NCI-H226 (cell line): ENCODE measurements at places on chromosomes 4 and X.
A peak's percentile ranks its signal among the peaks of the same experiment; 100 is the strongest.

DNA sequence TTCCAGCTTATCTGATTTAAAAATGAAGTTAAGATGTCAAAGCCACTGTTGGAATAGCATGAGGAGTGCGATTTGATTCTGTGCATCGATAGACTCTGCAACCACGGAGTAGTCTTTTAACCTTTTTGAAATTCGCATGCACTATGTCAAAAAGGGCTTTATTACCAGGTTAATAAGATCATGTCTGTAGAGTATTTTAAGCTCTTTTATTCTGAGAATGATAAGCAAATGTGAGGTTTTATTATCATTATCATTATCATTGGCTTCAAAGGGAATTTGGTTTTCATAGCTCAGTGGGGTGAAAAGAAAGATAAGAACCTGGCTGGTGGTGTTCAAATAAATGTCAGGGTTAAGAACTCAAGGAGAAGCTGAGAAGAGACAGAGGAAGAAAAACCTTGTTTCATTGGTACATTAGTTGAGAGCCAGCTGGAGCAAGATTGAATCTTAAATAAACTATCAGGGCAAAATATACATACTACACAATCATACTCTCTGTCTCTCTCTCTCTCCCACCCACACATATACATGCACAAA is 102.6 kb downstream of the MMRN1 start:
- DNase-seq, result no peak

DNA sequence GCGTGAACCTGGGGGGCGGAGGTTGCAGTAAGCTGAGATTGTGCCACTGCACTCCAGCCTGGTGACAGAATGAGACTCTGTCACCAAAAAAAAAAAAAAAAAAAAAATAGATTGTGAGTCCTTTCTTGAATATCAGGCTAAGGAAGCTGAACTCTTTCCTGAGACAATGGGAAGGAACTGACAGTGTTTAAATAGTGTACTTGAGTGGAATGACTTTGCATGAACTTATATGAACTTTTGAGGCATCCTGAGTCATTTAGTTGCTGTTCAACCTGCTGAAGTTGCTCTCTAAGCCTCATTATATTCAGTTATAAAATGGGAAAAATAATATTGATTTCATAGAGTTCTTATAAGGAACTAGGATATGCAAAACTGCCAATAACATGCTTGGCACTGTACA is 79.3 kb upstream of the LIMCH1 start:
- no peak for DNase-seq

DNA sequence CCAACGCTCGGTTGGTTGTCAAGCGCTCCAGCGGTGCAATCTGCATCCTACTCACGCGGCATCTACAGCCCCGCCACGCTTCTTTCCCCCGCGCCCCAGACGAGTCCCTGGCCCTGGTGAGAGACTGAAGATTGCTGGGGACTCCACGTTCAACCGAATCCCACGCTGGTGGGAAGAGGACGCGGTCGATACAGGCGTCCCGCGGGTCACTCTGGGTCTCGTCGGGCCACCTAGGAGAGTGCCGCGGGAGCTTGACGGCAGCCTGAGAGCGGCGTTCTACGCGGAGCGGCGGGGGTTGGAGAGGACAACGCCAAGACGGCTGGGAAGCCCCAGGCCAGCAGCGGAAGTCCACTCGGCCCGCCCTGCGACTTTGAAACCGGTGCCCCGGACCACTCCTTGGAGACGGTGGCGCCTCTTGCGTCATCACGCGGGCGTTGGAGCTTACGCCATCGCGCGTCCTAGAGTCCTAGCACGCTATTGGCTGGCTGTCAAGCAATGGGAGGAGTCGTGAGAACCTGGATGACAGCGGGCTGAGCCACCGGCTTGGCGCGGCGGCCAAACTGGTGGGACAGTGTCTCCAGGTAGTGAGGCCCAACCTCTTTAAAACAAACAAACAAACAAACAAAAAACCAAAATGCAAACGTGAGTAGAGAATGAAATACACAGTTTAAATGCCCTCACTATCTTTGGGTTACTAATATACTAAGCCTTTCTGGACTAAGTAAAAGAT is at the start of gene SCLT1:
TSS of gene SCLT1 (minus strand) at position 349 of the 730 bp plus-strand sequence. CDS start 436 bp downstream, outside the sequence.
- peak; percentile 87 for DNase-seq

DNA sequence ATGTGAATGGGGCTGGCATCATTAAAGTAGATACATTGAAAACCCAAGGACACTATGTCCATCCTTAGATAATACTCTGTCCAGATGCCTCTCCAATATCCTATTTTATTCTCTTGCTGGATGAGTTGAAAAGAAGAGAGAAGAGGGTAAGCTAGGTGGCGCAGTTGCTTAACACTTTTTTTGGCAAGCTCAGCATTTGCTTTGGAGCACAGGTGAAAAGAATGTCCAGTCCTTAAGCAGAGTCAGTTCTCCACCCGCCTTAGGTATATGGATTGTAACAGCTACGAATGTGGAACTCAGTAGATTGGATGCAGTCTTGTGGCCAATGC is 208.4 kb downstream of the NWD2 start:
- DNase-seq, result peak; percentile 60

- no peak for DNase-seq
Measured at GRCh38 chr4:153064571-153064970, 128.4 kb downstream of the FHDC1 start.

DNA sequence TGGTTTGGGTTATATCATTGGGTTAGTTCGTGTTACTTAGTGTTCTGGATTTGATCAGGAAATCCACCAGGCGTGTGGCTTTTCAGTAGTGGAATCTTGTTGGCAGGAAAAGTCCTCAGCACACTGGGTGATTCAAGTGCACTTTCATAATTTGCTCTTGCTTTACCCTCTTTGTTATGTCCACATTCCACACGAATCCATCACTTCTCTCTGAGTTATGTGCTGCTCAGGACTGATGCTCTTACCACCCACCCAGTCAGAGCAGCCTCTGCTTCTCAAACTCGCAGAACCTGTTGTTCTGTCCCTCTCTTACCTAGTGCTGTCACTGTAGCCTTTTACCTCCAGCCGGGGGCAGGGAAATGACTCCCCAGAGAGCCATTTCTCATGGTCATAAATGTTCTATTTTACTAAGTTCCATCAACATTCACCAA is 37.2 kb upstream of the SCRG1 start:
- DNase-seq, result peak; percentile 22

- no peak for DNase-seq
Measured at GRCh38 chr4:1092026-1092982, 21.1 kb downstream of the RNF212 start.

DNA sequence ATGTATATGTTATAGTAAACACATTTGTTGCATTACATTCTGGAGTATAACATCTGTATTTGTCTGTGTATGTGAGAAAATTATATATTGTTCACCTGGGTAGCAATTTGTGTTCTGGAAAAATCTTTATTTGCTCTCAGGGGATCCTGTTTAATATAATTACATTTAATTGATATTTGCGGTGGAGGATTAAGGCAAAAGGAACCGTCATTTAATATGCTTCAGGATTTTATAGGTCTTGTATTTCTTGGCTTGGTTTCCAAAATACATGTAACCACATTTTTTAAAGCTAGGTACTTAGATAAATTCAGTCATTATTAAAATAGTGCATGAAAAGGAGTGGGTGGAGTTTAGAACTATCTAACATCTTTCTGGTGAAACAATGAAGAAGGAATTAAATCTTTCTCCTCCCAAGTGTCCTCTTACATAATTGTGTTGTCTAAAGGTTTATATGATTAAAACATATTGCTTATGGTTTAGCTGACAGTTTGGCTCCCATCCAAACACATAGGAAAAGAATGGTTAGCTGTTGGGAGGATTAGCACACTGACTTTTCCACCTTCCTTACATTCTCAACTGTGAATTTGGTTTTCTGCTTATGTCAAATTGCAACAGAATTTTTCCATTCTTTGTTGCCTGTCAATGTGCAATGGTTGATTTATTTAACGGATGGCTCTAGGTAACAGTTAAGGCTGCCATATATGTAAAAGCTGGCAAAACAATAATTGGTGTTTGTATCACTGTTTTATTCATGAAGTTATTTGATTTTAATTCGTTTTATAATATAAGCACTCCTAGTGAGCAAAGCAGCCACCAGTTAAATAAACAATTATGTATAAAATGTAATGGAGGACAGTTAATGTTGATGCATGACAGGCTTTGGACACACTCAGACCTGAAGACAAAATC is 250.8 kb upstream of the SFRP2 start:
- DNase-seq, result peak; percentile 16

- no peak for DNase-seq
Measured at GRCh38 chr4:28277931-28278330, 1417.3 kb downstream of the STIM2 start.

DNA sequence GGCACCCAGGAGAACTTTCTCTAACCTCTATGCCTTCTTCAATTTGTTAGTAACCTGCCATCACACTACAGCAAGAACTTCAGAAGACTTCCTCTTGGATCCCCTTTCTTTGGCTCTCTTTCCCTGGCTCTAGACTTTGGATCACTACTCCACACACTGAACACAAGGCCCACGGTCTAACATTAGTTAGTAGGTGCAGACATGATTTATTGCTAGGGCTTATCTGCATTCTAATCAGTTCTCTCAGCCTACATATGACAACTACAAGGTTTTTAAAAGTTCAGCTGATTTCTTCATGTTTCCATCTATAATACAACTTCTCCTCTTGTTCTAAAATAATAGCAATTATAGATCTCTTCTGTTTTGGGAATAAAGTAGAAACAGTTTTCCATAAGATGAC is 209.1 kb upstream of the ANXA10 start:
- no peak for DNase-seq

GRCh38 chrX:78839711-78840110 is 92.2 kb downstream of the LPAR4 start:
- DNase-seq, result no peak

- DNase-seq, result peak; percentile 89
Measured at GRCh38 chr4:142095886-142096605, 459.7 kb downstream of the IL15 start.

DNA sequence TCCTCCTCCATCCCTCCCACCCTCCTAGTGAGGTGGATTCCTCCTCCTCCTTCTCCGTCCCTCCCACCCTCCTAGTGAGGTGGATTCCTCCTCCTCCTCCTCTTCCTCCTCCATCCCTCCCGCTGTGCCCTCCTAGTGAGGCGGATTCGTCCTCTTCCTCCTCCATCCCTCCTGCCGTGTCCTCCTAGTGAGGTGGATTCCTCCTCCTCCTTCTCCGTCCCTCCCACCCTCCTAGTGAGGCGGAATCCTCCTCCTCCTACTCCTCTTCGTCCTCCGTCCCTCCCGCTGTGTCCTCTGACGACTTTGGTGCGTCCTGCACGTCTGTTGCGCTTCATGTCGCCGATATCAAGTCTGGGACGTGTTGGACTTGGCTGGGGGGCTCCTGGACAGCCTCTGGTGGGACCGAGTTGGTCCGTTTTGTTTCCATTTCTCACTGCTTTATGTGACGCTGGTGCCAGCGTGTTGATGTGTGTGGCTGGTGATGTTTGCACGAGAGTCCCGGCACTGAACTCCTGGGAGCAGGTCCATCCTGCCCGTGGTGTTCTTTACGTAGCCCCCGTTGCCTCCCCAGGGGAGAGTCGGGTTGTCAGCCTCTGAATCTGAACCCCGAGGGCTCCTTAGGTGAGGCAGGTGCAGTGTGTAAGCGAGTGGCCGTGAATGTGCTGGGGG is 5.4 kb downstream of the AKAP17A start:
- no peak for DNase-seq

DNA sequence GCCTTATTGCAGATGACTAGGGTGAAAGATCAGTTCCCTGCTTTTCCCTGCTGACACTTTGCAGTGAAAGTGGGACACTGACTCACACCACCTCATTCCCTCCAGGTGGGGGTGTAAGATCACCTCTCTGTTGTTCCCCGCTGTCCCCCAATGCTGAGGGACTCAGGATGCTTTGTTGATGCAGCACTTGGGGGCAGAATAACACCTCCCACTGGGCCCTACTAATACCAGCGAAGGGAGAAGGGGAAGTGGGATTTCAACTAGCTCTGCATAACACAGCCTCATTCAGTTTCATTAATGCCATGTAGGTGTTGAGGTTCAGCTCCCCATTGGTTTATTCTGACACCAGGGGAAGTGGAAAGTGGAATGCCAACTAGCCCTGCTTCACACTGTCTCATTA is 43.6 kb upstream of the IL1RAPL2 start:
- DNase-seq, result no peak

- DNase-seq, result no peak
Measured at GRCh38 chr4:81751531-81752289, 280.0 kb upstream of the RASGEF1B start.

DNA sequence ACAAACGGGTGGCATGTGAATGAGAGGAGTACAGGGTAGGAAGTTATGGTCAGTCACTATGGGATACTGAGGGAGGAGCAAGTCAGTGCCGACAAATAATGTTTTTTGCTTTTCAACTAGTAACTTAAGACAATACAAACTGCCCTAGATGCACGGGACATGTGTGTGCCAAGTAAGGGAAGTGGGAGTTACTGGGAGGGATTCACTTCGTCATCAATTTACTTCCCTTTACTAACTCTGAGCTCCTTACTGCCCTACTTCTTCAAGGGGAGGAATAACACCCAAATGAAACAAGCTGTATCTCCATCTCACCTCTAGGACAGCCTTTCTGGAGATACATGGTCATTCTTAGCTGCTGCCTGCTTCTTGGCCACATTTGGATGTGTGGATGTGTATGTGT is 97.7 kb downstream of the DGKK start:
- no peak for DNase-seq

DNA sequence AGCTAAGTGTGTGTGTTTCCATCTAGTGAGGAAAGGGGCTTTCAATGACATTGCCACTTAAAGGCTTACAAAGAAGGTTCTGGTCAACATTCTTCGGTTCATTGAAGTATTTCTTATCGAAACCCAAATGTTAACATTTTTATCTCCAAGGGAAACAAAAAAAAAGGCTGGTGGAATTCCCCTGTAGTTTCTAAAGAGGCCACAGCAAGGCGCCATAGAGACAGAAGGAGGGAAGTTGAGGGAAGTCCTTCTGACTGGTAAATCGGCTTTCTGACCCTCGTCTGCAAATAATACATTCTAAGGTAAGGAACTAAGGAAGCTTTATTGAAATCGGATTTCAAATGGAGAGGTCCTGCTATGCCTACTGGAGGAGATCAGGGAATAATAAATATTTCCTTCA is 1.7 kb upstream of the ZFP42 start:
- no peak for DNase-seq

DNA sequence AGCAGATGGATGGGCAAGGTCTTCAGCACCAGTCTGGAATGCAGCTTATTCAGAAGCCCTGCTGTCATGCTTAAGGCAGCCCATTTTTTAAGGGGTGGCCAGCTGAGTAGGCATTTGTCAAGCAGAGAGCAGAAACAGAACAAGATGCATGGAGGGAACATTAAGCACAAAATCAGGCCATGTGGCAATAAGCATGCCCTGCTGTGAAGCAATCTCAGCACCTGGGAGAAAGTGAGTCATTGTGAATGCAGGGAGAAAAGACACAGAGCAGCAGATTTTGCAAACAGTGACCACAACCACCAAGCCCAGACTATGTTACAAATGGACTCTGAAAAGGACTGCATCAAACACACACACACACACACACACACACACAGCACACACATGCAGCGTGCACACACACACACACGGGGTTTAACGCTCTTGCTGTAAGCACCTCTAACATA is 94.1 kb upstream of the GALNT7 start:
- DNase-seq, result peak; percentile 79

DNA sequence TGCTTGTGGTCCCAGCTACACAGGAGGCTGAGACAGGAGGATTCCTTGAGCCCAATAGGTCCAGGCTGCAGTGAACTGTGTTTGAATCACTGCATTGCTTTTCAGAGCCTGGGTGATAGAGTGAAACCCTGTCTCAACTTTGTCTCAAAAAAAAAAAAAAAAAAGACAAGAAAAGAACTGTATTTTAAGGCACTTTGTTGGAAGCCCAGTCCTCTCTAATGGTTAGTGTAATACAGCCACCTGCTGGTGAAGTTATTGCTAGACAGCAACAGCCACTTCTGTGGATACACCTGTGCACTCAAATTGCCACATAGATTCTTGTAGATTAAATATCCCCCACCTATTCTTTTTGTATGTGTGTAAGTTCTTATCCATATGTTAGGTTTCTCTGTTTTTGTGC is 10.1 kb upstream of the FGG start:
- DNase-seq, result peak; percentile 7
